ENCODE measurements at places on chromosomes 5 and 9.
A peak's percentile ranks its signal among the peaks of the same experiment; 100 is the strongest.

DNA sequence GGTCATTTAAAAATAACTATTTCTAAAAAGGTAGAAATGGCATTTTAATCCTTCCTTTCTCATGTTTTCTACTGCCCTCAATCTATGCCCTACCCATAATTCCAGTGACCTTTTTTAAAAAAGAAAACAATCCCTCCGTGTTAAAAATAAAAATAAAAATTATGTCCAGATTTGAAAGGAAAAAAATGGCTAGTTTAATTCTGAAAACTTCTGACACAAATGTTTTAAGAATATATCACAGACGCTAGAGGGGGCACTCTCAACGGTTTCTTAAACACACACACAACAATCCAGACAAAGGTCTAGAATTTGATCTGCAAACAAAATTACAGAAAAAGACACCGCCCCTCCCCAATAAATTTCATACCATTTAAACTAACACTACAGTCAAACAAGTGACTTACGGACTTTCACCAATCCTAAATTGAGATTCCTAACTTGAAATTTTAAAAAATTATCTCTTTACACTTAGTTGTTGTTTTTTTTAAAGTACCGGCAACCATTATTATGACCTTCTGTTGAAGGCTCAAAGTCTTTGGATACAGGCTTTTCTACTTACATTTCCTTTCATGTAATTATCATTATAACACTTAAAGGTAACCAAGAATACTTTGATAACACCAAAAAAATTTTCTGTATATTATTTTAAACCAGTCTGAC, 38.2 kb downstream of the CLINT1 start:
- DNase-seq: peak; percentile 13

DNA sequence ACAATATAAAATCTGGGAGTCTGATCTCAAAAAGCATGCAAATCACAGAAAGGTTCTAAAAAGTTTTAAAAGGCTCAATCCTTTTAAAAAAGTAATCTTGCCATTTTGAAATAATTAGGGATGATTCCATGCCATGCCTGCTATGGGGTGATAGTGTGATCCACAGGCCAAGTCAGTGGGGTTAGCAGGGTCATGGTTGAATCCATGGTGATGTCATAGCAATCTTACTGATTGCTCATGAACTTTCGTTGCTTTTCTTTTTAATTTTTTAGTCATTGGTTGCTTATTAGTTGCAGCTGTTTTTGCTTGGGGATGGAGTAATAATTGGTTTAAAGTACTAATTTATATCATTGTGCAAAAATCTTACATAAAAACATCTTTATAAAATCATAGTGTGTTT, 485.0 kb downstream of the ENC1 start:
- no peak for DNase-seq

DNA sequence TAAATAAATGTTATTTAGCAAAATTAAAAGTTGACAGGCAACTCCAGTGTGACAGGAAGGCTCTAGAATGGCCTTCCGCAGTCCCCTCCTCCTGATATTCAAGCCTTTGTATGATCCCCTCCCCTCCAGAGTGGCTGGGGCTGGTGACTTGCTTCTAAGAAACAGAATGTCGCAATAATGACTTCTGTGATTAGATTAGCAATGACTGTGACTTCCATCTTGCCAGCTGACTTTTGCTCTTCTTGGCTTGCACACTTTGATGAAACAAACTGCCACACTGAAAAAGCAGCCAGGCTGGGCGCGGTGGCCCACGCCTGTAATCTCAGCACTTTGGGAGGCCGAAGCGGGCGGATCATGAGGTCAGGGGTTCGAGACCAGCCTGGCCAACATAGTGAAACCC, 106.5 kb upstream of the LARP1 start:
- no peak for DNase-seq

- DNase-seq: no peak
Measured at GRCh38 chr9:135850737-135851136, 56.6 kb downstream of the CAMSAP1 start.

DNA sequence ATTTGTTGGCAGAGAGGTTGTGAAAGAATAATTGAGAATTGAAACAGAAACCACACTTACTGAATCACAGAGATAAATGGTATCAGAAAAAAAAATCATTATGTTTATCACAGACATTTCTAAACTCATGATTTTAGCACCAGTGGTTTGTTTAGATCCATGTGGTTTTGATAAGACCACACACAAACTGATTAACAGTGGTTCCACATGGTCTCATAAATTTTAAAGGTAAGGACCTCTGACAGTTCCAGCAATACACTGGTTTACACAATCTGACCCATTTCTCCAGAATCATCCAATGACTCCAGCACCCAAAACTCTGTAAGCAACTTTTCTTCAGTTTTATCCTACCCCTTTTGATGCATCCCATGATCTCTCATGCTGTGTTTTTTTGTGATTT, 261.2 kb downstream of the ANXA1 start:
- DNase-seq: no peak

DNA sequence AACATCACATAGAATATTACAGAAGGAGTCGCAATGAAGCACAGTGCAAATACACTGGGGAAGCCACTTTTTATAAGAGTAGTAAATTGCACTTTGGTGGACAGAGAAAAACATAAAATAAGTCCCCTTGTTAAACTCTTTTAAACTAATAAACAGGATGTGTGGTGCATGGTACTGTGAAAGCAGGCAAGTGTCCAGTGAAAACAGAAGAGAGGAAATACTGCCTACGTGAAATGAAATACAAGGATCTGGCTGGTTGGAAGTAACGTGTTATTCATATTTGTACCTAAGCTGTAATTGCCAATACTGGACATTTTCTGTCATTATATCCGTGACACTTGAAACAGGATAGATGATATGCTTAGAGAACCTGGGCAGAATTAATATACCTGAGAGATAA, 191.9 kb upstream of the SLC27A6 start:
- DNase-seq: no peak

- DNase-seq: no peak
Measured at GRCh38 chr5:138573949-138574670, 1.1 kb downstream of the HSPA9 start.

DNA sequence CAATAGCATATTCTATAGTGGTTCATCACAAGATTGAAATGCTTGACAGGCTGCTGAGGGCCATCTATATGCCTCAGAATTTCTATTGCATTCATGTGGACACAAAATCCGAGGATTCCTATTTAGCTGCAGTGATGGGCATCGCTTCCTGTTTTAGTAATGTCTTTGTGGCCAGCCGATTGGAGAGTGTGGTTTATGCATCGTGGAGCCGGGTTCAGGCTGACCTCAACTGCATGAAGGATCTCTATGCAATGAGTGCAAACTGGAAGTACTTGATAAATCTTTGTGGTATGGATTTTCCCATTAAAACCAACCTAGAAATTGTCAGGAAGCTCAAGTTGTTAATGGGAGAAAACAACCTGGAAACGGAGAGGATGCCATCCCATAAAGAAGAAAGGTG, 43.8 kb downstream of the GCNT1 start:
- no peak for DNase-seq

DNA sequence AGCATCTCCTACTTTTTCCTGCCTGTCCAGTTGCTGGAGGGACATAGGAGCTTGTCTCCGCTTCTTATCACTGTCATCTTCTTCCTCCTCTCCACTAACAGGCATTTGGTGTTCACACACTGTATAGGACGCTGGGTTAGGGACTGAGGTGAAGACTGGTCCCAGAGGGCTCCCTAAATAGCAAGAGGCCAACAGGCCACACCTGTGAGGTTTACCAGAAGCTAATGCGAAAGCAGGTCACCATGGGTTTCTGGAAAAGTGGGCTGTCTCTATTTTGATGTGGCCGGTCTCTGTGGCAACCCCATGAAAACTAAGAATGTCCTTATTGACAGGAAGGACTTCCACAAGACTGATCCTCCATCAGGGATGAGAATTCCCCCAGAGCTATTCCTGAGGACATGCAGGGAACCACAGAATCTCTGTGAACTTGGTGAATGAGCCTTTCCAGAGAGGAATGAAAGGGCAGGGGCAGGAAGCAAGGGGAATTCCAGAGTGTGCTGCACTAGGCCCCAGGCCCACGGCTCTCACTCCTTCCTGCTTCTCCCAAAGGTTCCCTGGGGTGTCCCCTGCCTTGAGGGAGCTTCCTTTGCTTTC, 61.7 kb downstream of the DAP start:
- DNase-seq: no peak

DNA sequence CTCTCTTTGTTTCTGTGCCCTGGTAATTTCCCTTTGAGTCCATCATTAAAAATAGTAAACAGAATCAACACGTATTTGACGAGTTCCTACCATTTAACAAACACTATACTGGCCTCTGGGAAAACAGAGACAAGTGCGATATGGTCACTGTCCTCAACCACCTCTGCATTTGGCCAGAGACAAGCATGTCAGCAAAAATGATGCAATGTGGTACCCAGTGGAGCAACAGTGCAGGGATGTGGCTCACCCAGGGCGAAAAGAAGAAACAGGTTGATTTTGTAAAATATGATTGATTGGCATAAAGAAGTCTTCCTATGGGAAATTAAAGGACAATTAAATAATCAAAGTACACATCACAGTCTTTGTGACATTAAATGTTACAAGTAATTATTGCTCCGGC, 99.1 kb downstream of the CFAP90 start:
- DNase-seq: no peak

- no peak for DNase-seq
Measured at GRCh38 chr5:23994581-23995370, 487.4 kb downstream of the PRDM9 start.

GRCh38 chr5:146026307-146027010, 78.9 kb downstream of the PLAC8L1 start:
- DNase-seq: no peak

DNA sequence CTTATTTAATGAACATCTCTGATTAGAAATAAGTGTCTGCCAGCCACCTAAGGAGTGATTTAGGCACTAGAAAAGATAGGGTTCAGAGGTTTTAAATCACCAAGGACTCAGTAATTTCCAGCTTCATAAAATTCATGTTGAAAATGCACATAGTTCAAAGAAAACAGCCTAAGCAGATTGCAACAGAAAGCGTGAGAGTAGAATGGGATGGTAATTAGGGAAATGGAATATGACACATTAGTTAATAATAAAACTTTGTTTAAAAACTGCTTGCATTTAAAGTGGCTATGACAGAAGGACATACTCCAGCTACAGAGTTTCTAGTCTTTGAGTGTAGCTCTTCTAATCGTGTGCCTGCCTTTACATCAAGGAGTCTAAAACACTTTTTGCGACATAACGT, 490.8 kb downstream of the TLE4 start:
- DNase-seq: no peak

DNA sequence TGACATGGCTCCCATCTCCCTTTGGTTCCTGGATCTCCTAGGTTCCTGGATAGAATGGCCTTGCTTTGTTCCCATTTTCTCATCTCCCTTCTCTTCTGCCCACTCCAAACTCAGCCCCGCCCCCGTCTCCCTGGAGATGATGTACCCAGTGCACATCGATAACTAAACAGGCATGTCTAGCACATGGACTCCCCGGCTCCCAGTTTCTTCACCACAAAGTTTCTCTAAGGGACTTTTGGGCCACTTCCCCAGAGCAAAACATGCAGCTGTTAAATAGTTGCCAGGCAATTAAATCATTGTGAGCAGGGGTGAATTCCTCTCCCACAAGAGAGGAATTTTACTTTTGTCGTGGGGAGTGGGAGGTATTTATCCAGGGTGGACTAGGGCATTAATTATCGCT, 259.0 kb downstream of the GADD45G start:
- no peak for DNase-seq

- DNase-seq: no peak
Measured at GRCh38 chr5:139684350-139684880, 36.3 kb downstream of the CXXC5 start.

DNA sequence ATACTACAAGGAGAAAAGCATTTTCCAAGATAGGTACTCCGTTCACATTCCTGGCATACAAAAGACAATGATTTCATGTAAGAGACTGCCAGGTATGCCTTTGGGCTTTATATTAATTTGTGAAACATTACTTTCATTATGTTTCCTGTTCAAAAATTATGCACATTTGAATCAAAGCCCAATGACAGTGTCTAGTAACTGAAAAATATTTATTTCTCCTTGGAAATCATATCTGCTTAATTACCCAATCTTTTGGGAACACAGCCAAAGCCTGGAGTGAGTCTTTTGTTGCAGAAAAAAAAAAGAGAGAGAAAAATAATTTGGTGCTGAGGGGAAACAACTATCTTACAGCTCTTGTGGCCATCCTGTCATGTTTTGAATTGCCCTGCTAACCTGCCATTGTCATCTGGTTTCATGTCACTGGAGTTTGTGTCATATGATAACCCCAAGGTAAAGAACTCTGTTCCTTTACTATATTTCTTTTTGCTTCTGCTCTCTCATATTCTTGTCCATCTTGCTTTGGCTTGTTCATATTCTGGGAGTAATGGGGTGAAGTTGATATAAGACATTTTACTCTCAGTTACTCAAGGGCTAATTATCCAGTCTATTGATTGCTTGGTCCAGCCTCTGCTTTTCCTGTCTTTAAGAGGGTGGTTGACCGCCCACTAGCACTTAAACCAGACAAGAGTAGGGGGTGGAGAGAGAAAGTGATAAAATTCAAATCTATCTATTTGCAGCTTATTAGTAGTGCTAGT, 238.3 kb upstream of the NUDT12 start:
- no peak for DNase-seq

DNA sequence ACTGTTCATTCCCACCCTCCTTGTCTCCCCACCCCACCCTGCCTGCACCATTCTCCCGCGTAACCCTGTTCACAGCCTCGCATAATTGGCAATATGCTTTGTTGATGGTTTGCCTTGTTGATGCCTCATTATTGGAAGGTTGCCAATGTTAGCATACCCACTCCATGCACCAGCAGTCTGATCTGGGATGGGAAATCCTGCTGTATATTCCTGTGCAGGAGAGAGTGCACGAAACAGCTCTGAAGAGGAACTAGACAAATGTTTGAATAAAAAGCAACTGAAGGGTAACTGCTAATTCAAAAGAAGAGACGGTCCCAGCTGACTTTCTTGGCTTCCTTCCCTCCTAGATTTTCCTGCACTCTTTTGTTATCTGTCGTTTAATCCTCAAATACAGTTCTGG, 271.7 kb upstream of the TLE4 start:
- DNase-seq: no peak

- DNase-seq: peak; percentile 48
Measured at GRCh38 chr9:104927216-104927911, 591 bp downstream of the ABCA1 start.

DNA sequence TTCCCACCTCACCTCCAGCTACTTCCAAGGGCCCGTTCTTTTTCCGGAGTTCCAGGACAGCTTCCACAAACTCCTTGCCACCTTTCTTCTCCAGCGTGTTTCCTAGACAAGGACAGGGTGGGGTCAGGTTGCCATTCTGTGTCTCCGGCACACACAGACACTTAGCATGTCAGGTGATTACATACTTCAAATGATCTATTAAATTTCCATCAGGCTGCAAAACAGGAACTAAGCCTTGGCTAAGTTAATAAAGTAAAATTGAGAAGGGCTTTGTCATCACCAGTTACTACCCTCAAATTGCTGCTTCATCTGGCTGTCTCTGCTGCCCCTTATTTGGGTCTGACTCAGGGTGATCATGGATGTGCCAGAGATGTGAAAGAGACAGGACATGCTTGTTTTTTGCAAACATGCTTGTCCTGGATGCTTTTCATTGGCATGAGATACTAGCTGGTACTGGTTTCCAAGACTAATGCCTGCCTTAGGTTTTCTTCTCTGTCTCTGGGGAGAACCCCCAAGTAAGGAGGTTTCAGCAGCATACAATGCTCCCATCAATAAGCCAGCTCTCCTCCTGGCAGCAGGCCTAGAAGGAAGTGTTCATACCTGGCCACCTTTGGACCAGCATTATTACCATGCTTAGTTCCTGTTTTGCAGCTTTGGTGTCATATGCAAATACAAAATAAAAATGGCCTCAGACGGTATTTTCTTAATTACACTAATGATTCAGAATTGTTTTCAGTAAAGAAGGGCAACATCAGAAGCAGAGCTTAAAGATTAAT, 52.9 kb downstream of the MACROH2A1 start:
- no peak for DNase-seq
